Stimulated activated CD8-positive, alpha-beta memory T cell treated with anti-CD3 and anti-CD28 coated beads, Interleukin-2, amount 100 ng/mL, for 1 hour (primary cell): ENCODE measurements at places on chromosomes 4 and X.

DNA sequence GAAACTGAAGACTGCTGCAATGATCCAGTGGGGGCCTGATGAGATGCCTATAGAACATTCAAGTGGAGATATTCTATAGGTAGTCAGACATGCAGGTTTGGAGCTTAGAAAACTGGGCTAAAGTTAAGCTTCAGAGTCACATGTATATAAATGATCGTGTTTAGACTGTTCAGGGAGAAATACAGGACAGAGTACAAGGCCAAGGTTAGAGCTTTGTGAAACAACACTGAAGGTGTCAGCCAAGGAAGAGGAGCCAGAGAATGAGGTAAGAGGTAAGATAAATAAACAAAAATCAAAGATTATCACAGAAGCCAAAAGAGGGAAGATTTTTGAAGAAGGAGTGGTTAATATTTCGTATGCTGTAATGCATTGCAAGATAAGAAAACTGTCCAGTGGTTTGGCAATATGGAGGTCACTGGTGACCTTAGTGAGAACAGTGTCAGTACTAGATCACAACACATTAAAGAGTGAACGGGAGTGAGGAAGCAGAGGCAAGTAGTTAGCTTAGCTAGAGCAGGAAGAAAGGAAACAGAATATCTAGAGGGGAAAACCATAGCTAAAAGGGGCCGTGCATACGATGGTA, 58.0 kb upstream of the KLHL13 start:
- DNase-seq: no peak

- DNase-seq: no peak
These were observed 139.6 kb upstream of the WDR1 start for GRCh38 chr4:10256203-10256602.

DNA sequence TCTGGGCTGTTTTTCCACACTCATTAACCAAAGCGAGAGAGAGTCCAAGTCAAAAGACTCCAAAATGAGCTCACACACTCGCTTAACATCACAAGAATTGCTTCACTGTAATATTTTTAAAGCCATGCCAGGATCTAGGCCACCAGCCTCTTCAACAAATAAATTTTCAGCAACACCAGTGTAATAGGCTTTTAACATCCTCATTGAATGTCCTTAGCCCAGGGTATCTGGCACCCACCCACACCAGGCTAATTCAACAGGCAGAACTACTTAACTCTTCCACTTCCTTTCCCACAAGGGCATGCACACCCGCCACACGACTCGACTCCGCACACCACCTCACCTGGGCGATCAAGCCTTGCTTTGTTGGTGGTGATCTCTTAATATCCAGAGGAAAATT, 34.2 kb downstream of the FAT1 start:
- DNase-seq: no peak

- DNase-seq: no peak
These were observed 4.1 kb downstream of the ZNF280C start for GRCh38 chrX:130264573-130264972.

DNA sequence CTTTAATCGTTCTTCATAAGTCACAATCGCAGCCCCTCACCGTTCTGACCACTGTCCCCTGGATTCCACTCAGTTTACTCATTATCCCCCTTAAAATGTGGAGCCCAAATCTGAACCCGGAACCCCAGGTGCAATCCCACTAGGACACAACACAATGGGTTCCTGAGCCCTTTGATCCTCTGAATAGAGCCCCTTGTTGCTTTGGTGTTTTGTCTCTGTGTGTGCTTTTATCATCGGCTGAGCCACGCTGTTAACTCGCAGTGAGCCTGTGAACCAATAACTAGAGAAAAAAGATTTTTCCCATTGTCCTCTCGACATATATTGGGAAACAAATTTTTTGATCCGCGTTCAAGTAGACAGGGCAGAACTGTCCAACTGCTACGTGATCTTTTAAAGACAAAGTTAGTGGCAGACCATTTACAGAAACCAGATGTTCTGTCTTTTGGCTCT, 617 bp upstream of the PDHA1 start:
- DNase-seq: no peak

DNA sequence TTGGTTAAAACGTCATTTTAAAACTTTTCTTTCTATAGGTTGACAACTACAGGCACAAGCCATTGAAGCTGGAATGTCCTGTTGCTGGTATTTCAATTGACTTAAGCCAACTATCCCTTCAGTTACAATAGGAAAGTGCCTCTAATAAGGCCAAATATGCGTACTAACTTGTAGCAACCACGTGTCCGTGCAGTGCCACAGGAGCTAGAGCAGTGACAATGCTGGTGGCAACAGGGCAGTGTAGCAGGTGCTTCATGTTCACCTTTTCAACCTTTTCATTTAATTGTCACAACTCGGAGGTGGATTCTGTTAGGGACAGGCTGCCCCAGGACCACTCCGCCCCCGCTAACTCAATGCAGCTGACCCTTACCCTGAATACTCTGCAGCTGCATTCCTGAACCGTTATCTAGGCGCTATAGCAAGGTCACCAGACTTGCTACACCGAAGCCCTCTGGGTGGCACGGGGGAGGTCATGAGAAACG, 37.7 kb downstream of the ERVMER34-1 start:
- no peak for DNase-seq

- DNase-seq: no peak
These were observed 153.9 kb downstream of the NAF1 start for GRCh38 chr4:163012816-163013215.

- no peak for DNase-seq
These were observed 136.6 kb downstream of the NEXMIF start for GRCh38 chrX:74788545-74789086.

GRCh38 chr4:14902342-14902741, 99.9 kb upstream of the CPEB2 start:
- DNase-seq: no peak

DNA sequence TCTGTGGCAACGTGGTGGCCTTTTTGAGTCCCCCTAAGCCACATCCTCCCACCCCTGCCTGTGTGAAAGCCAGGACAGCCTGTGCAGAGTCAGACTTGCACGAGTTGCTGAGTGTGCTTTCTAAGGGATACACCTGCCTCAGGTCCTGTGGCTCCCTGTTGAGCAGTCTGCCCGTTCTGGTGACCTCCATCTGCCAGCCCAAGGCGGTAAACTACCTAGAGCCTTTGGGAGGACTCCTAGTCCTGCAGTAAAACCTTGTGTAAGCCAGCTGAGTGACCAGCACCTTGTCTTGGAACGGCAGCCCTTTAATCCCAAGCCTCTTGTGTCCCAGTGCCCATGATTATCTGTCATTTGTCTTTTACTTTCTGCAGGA, 69.3 kb downstream of the NBDY start:
- no peak for DNase-seq

- DNase-seq: no peak
These were observed 126.3 kb downstream of the RAPGEF2 start for GRCh38 chr4:159229164-159229563.

- no peak for DNase-seq
These were observed 18.7 kb downstream of the SLC25A43 start for GRCh38 chrX:119417842-119418241.

DNA sequence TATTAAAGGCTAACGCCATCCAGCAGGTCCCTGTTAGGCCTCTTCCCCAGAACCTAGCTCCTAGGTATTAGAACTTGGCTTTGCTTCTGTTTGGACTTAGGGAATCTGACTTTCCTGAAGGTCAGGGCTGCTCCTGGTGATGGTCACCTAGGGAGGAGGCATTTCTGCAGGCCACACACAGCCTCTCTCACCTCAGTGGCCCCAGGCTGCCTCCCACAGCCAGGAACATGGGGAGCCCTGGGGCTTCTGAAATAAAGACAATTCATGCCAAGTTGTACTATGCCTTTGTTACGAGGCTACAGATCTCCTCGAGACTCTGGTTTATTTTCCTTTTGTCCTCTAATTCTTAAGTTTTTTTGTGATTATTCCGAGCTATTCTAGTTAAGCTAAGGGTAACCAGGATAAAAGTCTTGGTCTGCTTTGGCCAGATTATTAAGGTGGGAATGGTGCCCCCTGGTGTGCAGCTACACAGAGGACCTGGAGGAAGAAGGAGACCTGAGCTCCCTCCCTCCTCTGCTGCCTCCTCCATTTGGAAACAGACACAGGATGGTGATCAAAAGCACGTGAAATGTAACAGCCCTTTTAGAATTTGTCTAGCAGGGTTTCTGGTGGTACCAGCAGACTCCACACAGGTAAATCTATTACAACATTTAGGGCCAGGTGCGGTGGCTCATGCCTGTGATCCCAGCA, 131.0 kb downstream of the DCLK2 start:
- no peak for DNase-seq
